HEK293T (cell line): ENCODE measurements at places on chromosomes 2 and 18.

DNA sequence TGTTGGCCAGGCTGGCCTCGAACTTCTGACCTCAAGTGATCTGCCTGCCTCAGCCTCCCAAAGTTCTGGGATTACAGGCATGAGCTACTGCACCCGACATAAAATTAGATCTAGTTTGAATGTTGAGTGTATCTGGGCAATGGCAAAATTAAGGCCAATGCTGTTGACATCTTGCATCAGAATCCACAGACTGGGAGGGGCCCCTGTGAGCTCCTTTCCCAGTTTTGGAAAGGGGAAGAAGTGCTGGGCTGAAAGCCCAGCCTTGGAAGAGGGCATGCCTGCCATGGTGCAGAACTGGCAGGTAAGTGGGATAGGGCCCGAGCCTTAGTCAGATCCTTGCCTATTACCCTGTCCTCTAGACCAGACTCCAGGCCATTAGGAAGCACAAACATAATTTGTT lies 4.5 kb upstream of the MYOM1 start:
- DNase-seq = no peak

DNA sequence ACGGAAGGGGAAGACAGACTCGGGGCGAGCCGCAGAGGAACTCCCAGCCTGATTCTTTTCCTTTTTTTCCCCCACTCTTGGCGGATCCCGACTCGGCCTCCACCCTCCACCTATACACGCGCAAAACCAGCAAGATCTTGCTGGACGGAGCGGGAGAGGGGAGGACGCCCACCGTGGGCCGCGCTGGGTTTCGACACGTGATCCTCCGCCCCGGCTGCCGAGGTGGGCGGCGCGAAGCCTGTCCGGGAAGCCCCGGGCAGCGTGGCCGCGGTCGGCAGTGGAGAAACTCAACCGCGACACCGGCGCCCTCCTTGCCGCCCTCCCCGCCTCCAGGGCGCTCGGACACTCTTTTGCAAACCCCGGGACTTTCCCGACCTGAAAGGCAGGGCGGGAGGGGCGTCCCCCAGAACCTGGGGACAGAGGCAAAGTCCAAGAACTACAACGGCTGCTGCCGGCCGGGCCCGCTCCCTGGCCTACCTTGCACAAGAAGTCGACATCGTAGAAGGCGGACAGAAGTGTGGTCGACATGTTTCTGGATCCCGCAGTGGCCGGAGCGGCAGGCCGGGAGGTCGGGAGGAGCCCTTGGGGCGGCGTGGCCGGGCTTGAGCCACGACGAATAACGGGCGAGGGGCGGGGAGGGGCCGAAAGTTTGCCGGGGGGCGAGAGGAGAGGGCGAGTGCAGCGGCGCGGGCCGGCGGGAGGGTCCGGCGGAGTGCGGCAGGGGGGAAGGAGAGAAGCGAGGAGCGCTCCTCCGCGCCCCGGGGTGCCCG lies 433 bp downstream of the ZFP36L2 start:
- DNase-seq = peak; percentile 41

- DNase-seq = no peak
Observed at GRCh38 chr2:98773169-98773568, 42.2 kb upstream of the MGAT4A start.

- DNase-seq = no peak
Observed at GRCh38 chr18:61225336-61225735, 107.9 kb upstream of the CDH20 start.

GRCh38 chr2:10650761-10651160 lies 39.0 kb downstream of the NOL10 start:
- no peak for DNase-seq

- no peak for DNase-seq
Observed at GRCh38 chr2:230496891-230497290, 80.9 kb downstream of the SP100 start.

DNA sequence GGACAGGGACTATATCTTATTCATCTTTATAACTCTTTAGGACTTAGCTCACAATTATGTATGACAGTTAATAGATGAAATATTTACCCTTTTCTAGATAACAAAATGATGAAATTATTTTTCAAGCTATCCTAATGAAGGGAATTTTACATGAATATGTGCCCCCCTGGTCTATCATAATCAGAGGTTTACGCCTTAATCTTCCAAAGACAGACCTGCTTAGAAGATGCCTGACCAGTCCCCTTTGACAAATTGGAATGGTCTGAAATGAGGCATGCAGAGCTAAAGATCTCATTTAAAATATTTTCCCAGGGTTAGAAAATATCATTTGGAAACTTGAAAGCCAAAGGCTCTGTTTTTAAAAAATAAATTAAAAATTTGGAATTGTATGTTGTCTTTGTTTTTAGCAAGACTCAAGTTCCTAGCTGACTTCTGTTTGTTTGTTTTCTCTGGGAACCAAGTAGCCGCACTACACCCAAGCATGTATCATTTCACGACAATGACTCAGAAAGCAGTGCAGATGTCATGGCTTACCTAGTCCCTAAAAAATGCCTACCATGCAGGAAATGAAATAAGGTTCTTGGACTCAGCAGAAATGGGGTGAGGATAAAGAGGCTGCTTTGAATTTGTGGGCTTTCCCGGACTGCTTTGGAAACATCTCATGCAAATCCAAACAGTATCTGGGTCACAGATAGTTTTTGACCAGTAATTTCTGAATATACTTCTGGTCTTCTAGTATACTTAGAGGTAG lies 162.1 kb downstream of the ZEB2 start:
- DNase-seq = no peak
